ENCODE measurements at places on chromosomes 7 and 10.

DNA sequence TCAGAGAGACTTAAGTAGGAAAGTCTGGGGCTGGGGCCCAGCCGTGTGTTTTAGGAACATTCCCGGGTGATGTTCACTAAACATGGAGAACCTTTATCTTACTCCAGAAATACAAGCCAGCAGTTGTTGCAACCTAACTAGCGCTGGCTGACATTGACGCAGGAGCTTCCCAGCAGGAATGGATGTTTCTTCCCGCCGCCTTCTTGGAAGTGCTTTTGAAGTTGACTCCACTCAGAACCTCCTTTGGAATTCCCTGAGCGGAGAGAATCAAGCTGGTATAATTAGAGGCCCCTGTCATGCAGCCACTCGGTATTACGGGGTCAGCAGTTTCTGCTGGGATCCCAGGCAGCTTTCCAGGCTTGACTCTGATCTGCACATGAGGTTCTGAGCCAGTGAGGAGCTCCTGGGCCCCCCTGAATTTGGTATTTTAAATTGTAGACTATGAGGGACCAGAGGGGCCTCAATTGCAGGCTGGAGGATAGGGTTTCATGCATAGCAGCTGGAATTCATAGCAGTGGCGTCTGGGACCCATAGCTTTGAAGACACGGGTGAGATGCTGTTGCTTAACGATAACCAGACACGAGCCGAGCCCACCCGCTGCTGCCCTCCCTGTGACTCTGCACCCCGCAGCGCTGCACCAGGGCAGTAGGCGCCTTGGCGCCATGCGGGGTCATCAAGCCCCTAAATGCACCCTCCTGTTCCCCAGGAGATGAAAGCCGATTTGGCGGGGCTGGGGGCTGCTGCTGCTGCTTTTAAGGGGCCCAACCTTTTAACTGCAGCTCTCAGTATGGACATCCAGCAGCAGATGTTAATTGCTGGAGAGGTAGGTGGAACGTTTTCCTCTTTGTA lies 61.8 kb downstream of the EEPD1 start:
- no peak for DNase-seq

DNA sequence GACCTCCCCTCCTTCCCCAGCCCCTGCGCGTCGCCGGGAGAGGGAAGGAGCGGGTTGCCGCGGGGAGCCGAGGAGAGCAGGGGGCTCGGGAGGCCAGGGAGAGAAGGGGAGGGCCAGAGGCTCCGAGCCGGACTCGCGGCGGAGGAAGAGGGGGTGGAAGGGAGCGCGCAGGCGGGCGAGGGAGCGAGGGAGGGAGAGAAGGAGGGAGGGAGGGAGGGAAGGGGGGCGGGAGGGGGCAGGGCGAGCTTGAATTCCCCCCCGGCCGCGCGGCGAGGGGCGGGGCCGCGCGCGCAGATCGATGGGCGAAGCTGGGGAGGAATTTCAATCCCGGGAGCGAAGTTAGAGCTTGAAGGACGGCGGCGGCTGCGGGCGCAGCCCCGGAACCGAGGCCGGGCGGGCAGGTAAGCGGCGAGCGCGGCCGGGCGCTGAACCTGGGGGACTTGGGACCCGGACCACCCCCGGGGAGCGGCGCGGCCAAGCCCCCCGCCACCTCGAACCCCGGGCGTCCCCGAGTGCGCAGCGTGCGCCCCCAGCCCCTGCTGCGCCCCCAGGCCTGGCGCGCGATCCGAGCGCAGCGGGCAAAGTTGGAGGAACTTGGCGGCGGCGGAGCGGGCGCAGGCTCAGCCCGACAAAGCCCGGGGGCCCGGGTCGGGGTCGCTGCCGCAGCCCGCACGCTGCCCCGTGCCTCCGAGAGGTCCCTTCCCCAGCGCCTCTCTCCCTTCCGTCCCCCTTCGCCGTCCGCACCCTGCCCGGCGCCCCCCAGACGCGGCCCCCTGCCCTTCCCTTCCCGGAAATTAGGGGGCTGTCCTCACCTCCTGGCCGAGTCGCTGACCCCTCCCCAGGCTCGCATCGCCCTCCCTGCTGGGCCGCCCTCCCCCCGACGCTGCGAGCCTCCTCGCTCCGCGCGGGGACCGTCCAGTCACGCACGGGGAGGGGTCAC lies at the start of gene ELFN1:
Gene ELFN1 (plus strand): TSS at position 324 of the 940 bp plus-strand sequence. CDS start 74,320 bp downstream, outside the sequence.
- DNase-seq = no peak

DNA sequence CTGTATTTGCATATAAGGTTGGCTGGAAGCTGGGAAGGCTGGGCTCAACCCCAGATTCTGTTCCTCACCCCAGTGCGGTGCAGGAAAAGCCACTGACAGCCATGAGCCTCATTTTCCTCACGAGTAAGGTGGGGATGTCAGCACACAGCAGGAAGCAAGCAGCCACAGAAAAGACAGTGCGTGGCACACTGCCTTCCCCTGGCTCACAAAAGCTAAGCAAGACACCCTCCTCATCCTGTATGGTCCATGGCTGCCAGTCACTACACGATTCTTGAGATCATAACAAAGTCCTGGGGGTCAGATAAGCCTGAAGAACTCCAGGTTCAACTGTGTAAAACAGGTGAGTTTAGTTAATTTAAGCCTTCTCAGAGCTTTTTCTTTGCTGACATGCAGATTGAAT lies 28.9 kb upstream of the DDC start:
- no peak for DNase-seq

GRCh38 chr7:2211259-2211880 lies 21.4 kb downstream of the MAD1L1 start:
- DNase-seq = no peak

- DNase-seq = peak; percentile 63
These were observed 34.8 kb upstream of the MKI67 start for GRCh38 chr10:128161031-128161430.

- no peak for DNase-seq
These were observed 135.5 kb downstream of the USP6NL start for GRCh38 chr10:11475831-11476434.

DNA sequence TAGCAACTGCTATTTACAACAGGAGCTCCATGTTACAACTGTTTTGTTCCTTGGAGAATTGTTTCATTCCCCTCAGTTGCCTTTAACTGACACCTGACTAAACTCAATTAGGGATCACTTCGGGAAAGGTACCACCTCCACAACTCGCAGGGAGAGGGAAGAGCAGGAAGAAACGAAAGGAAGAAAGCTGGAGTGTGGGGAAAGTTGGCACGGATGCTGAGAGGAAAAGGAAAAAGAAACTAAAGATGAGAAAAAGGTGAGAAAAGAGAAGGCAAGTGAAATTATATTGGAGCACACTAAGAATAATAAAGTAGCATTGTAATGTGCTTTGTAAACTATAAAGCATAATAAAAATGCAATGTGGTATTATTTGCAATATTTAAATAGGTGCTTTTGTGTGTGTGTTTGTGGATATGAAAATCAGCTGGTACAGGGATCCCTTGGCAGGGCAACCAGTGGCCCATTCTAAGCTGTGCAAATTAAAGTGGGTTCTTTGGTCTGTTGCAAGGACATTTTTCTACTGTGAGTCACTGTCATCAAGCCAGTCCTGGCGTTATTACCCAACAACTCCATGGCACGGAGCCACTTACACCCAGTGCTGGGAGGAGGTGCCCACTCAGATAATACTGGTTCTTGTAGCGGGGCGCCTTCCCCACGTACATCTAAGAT lies 45.9 kb downstream of the HIPK2 start:
- DNase-seq = peak; percentile 95

- no peak for DNase-seq
These were observed 1.4 kb downstream of the APBB1IP start for GRCh38 chr10:26439406-26440087.

DNA sequence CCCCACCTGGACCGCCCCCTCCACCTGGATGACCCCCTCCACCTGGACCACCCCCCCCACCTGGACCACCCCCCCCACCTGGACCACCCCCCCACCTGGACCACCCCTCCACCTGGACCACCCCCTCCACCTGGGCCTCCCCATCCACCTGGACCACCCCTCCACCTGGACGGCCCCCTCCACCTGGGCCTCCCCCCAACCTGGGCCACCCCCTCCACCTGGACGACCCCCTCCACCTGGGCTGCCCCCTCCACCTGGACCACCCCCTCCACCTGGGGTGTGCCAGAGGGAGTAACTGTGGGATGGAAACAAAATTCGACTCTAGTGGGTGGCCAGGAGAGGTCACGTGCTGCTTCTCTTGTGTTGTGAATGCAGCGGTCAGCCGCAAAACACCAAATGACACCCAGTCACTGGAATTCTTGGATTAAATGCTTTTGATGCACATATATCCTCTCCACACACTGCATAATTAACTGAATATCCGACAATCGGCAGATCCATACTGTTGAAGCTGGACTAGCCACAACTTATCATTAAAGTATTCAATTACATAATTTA lies 316.7 kb downstream of the PTPRN2 start:
- DNase-seq = no peak

DNA sequence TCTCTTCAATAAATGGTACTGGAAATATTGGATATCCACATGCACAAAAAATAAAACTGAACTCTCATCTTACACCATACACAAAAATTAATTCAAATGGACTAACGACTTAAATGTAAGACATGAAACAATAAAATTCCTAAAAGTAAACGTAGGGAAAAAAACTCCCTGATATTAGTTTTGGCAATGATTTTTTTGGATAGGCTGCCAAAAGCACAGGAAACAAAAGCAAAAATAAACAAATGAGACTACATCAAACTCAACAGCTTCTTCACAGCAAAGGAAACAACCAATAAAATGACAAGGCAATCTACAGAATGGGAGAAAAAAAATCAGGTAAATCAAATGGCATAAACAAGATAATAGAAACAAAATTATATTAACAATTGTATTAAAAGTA lies 65.7 kb downstream of the ORC5 start:
- no peak for DNase-seq
